ENCODE measurements at places on chromosomes 5 and 9.
A peak's percentile ranks its signal among the peaks of the same experiment; 100 is the strongest.

DNA sequence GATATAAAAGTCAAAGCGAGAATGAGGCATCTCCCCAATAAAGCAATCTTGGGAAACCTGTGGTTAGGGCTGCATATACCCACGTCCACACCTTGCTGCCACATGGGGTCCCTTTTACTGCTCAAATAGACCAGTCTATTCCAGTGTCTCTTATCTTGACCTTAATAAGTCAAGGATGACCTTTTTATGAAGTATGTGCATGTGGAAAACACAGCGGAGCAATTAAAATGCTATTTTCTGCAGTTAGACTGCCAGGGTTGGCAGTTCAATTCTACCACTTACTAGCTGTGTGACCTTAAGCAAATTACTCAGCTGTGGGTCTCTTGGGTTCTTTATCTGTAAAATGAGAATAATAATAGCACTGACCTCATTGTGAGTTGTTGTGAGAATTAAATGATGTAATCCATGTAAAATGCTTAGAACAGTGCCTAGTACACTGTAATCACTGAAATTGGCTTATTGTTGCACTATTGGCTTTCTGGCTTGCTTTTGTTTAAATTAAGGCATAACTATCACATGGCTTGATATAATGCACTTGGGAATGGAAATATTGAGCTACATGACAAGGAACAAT is 67.8 kb upstream of the HSPB3 start:
- peak; percentile 37 for DNase-seq

GRCh38 chr5:12662545-12663314 is 758.5 kb upstream of the CTNND2 start:
- no peak for DNase-seq

- peak; percentile 89 for DNase-seq
Observed at GRCh38 chr5:86909418-86910295, 291.9 kb downstream of the COX7C start.

GRCh38 chr9:134536101-134536900 is 105.3 kb upstream of the COL5A1 start:
- peak; percentile 83 for DNase-seq

DNA sequence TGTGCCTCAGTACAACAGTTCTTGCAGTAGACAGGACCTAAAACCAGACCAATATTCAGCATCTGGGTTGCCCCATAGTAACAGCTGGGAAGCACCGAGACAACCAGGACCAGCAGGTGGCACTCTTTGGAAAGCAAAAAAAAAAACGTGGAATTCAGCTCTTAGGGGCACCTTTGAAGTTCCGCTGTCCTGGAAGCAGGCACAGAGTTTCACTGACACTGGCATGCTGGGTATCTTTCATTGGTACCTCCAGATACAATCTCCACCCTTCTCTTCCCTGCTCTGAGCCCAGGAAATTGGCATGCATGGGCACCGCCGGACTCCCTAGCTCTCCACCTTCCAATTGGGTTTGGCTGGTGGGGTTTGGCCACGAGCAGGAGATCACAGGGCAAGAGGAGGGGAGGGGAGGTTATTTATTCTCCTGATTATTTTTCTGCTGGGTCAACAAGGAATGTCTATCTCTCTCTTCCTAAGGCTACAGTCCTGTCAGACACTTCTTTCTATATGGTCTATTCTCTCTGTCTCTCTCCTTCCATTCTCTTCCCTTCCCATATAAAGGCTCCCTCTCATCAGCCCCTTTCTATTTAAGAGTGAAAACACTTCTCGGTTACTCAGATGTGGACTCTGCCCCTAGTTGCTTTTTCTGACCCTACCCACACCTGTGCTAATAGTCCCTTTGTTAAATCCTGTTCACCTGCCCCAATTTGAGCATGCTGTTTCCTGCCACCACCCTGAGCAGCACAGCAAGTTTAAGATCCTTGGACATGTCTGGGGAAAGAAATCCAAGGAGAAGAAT is 1.9 kb upstream of the IDNK start:
- peak; percentile 48 for DNase-seq

GRCh38 chr5:34717426-34718327 is 61.5 kb downstream of the RAI14 start:
- DNase-seq: peak; percentile 99

GRCh38 chr9:5515261-5515650 is 4.9 kb downstream of the PDCD1LG2 start:
- no peak for DNase-seq

GRCh38 chr5:12419075-12419474 is 514.8 kb upstream of the CTNND2 start:
- DNase-seq: no peak

DNA sequence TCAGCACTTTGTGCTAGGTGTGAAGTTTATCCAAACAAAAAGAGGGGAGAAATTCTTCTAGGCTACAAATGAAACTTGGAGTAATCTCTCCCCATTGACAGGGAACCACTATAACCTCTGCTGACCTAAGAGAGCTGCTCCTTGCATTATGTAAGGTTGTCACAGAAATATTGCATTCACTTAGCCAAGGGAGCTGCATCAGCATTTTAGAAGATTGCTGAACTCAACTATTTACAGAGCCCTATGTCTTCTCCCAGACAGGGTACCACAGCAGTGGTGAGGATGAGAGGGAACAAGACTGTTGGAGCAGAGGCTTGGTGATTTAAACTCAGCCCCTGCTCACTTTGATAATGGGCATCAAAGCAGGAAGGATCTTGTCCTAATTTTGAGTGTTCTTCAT is 362.0 kb downstream of the TMEM38B start:
- no peak for DNase-seq

GRCh38 chr9:127283135-127283534 is 18.6 kb downstream of the GARNL3 start:
- DNase-seq: no peak

DNA sequence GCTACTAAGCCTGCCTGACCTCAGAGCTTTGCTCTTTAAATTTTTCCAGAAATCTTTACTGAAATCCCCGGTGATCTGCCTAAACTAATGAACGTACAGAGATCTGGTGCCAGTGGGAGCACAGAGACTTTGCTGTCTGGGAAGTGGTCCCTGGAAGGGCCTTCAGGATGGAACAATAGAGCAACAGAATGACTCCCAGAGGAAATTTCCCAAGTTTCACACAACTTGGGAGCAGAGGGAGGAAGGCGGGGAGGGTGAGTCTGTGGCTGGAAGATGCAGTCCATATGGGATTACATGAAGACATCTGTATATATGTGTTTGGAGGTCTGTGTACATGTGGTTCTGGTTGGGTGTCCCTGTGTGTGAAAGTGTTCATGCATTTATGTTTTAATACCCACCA is 638.3 kb downstream of the CCDC171 start:
- DNase-seq: no peak

GRCh38 chr5:140223567-140223966 is 48.6 kb downstream of the CYSTM1 start:
- no peak for DNase-seq

- peak; percentile 56 for DNase-seq
Observed at GRCh38 chr5:116137544-116138378, 52.9 kb downstream of the COMMD10 start.

GRCh38 chr9:38687992-38688391 is 31.9 kb downstream of the FAM240B start:
- DNase-seq: no peak

- no peak for DNase-seq
Observed at GRCh38 chr5:177336112-177336511, 15.4 kb downstream of the LMAN2 start.

DNA sequence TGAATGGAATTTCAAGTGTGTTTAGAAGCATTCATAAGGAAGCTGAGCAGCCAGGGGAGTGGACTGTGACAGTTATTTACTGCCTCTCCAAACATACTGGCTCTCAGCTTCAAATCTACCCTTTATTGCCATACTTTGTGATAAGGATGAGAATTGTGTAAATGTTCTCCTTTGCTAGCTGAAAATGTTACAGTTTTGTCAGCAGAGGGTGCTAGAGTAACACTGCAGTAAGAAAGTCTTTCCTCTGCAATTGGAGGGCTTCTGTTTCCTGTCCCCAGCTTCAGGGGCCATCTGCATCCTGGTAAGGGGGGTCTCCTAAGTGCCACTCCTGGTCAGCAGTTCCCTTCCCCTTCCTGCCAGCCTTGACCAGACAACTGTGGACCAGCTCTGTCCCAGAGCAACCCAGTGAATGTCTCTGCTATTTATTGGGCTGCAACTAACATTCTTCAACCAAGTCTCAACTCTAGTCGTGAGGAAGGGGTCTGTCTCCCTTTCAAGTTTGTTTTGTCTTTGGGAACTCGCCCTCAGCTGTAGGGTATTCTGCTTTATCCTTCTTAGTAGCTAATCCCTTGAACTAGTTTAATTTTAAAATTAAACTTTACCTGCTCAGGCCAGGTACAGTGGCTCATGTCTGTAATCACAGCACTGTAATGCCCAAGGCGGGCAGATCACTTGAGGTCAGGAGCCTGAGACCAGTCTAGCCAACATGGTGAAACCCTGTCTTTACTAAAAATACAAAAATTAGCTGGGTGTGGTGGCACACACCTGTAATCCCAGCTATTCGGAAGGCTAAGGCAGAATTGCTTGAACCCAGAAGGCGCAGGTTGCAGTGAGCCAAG is 45.3 kb downstream of the RAPGEF6 start:
- DNase-seq: peak; percentile 65

DNA sequence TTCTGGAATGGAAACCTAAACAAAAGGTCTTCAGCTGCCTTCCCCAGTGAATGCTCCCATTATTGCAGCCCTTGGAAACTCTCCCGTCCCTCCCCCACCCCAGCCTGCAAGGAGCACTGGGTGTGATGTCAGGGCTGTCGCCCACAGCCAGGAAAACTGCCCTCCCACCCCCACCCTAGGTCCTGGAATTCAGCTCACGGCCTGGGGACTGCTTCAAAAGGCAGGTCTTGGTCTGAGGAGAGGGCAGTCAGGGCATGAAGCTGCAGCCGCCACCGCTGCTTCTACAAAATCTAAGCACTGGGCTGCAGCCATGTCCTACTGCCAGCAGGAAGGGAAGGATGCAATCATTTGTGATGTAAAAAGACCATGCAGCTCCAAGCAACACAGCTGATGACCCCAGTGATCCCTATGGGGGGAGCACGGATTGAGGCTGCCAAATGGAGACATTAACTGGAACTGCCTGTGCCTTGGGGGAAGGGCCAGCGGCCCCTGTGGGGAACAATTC is 11.4 kb downstream of the GRHPR start:
- no peak for DNase-seq

- DNase-seq: no peak
Observed at GRCh38 chr5:123360201-123360571, 63.0 kb downstream of the CEP120 start.

DNA sequence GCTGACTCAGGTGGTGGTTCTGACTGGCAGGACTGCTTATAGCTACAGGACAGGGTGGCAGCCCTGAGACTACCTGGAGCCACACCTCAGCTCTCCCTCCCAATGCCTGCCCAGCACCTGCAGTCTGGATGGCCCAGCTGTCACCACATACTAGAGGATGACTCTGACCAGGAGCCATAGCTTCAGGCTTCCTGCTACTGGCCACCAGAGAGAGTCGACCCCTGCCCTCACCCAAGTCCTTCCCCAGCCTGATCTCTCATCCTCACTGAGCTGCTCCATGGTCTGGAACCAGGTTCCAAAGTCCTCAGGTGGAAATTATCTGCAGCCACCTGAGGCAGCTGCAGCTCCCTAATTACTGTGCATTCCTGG is 25.6 kb upstream of the TDRD7 start:
- no peak for DNase-seq

DNA sequence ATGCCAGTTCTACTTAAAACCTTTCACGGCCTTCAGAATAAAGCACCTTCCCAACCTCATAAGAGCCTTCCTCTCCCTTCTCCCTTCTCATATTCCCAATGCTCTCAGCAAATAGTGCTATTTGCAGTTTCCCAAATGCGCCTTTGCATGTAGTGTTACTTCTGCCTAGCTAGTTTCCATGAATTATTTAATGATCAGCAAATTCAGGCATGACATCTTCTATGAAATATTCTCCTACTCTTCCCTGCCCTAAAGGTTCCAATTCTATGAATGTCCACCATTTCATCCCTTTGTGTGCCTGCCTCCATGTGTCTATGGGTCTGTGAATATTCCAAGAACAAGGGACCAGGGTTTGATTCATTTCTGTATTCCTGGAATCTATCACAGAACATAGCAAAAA is 98.8 kb upstream of the NR5A1 start:
- DNase-seq: no peak

GRCh38 chr9:110007477-110008270 is 200.3 kb downstream of the C9orf152 start:
- no peak for DNase-seq

DNA sequence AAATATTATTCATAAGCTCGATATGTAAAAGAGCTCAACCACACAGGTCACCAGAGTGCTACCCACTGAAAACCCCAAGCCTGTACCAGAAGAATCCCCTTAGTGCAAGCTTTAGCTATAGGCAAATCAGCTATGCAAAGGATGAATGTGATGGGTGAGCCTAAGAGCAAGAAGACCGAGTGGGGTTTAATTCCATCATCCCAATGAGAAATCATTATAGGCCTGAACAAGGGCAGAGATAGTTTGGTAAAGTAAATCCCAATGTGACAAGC is 21.8 kb downstream of the ELOVL7 start:
- no peak for DNase-seq

DNA sequence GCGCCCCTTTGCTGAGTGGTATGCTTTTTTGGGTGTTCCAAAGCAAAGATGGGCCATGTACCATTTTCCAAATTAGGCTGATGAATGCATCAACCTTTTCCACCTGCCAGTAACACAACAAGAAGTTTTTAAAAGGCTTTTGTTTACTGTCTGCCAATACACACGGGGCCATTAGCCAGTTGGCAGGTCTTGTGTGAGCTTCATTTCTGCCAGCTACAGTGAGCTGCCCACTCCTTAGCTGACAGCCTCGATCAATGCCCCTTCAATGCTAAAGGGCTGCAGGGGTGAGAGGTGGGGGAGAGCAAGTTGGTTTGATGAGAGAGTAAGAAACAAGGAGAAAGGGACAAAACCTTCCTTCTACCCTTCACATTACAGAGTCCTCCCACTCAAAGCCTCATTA is 128.7 kb downstream of the C5orf15 start:
- no peak for DNase-seq

DNA sequence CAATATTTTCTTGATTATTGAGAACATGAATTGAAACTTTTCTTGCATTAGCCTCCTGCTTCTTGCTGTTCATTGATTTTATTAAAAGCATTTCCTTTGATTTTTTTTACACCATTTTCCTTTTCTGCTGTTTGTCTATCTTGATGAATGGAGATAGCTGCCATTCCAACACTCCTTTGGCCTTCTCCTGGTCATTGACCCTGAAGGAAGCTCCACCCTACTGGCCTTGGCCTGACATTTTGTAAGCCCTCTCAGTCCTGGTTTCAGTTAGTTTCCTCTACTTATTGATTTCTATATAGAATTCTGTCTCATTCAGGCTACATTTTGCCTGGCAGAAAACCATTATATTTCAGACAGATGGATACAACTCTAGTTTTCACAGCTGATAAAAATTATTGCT is 115.1 kb upstream of the DMRTA1 start:
- DNase-seq: no peak

GRCh38 chr5:55634866-55635265 is 77.3 kb downstream of the SLC38A9 start:
- no peak for DNase-seq

DNA sequence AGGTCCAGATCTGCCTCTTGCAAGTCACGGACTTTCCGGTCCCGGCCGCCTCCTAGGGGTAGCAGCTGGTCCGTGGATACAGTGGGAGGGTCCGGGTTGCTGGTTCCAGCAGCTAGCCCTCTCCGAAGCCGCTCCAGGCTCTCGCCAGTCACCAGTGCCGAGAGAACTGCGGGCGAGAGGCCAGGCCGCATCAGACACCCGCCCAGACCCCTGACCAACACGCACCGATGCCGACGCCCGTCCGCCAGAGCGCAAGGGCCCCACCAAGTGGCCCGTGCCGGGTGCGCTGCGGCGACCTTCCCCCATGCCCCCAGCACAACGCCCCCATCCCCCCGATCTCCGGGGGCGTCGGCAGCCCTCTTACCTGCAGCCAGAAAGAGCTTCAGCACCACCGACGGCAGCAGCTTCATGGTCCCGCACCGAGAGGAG is 470 bp downstream of the HBEGF start:
- peak; percentile 55 for DNase-seq
